Stimulated activated CD8-positive, alpha-beta memory T cell treated with anti-CD3 and anti-CD28 coated beads, Interleukin-2, amount 100 ng/mL, for 48 hours (primary cell): ENCODE measurements at places on chromosomes 2 and 18.

- DNase-seq = no peak
These were observed 155.0 kb downstream of the CERS6 start for GRCh38 chr2:168611091-168611490.

DNA sequence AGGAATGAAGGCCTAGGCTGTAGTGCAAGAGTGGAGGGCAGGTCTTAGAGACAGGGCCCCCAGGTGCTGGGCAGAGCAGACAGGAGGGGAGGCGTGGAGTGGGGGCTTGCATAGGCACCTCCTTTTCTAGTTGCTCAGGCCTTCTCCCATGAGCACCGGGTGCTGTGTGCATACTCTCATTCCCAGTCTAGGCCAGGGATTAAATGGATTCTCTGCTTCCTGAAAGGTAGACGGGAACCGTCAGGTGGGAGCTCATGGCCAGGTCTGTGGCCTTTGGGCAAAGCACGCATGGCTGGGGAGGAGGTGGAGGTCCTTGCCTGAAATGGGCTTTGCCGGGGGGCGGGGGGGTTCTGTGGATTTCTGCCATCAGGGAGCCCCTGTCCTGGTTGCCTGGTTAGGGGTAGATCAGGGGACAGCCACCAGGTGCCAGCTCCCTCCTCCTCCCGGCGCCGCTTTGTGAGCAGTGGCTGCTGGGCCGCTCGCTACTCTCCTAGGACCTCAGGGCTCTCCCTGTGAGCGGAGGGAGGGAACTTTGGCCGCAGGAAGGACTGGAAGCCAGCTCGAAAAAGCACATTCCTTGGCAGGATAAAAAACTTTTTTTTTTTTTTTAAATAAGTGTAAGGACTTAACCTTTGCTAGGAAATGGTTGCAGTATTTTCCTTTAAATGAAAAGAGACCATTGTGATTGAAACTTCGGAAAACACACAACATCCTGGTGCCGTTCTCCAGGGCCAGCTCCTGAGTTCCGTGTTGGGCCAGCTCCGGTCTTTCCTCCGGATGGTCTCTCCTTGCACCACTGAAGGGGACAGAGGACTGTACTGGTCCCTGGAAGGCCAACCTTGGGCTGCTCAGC lies 82.8 kb upstream of the HAAO start:
- no peak for DNase-seq

DNA sequence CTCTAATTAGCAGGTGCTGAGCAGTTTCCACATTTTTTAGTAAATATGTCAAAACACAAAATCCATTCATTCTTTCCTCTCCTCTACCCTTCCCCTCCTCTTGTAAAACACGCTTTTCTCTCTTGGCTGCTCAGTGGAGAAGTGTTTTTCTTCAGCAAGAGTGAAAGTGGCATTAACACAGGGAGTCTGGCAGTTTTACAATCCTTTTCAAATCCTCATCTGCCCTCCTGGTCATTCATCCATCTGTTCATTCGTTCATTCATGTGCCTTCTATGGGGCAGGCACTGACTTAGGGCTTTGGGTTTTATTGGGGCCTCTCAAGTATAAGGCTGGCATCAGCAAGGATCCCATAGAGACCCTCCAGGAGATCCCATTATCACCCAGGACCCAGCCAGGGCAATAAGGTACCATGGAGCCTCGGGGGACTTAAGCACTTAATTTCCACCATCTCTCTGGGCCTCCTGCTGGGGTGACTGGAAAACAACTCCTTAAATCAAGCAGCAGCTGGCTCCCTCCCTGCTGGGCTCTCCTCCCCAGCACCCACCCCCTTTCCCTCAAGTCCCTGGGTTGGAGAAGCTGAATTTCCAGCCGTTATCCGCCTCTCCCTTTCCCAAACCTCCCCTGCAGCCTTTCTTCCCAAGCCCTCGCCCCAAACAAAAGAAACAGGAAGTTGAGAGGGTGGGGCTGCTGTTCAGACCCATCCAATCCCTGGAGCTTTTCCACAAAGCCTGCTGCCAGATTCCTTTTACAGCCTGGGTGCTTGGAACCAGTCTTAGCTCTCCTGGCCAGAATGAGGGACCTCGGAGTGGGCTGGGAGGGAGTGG lies 32.6 kb downstream of the MARCHF4 start:
- DNase-seq = no peak

DNA sequence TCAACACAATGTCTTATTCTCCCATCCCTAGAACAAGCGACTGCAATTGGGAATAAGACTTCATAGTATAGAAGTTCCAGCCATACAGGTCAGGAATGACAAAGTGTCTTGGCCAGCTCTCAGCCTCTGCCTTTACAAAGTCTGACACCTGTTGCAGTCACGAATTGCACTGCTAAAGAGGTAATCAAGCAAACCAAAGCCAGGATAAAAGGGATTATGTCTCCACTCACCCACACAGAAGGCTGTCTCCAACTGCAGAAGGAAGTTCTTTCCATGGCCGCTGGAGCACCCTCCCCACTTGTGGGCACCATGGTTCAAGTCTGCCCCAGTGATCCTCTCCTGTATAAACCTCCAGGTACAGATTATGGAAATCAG lies 114.8 kb upstream of the PKDCC start:
- DNase-seq = no peak

DNA sequence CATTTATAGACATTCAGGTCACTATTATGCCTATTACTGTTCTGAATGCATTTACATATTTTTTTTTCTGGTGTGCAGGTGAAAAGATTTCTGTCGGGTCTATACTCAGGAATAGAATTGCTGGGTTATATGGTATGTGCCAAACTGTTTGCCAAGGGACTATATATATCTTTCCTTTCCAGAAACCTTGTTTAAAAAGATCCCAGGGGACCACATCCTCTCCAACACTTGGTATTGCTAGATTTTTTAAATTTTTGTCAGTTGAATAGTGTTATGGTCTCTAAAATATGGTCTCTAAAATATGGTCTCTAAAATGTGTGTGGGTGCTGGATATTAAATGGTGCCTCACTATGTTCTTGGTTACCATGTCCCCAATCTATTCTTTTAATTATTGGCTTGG lies 131.3 kb downstream of the INSIG2 start:
- no peak for DNase-seq

DNA sequence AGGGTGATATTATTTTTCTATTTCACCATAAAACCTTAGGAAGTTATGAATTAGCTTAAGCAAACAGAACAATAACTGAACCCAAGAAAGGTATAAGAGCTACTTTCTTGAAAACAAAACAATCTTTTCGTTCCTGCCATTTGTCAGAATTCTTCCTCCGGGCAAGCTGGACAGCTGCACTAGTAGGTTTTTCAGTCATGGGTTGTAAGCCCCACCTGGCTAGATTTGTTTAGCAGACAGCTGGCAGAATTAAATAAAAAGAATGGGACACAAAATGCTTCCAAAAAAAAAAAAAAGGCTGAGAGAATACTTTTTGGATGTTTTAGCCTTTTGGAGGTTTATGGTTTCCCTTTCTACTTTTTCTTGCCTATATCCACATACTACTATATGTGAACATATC lies 694.1 kb downstream of the ARHGAP15 start:
- DNase-seq = no peak

- DNase-seq = no peak
These were observed 31.9 kb downstream of the MYO7B start for GRCh38 chr2:127567351-127567854.

DNA sequence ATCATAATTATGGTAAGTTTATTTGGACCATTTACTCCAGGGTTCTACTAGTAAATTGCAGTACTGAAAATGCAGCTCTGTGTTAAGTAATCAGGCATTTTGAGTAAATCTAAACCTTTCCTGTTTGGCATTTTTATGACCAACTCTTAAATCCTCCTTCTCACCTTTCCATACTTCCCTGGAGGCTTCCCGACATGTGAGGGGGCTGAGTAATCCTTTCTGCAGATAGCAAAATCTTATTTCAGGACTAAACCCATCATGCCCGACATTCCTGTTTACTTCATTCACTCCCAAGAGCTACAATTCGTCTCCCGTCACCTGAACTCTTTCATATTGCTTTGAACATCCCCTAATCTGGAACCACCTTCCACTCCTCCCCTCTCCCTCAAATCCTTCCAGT lies 296.6 kb downstream of the IKZF2 start:
- no peak for DNase-seq

DNA sequence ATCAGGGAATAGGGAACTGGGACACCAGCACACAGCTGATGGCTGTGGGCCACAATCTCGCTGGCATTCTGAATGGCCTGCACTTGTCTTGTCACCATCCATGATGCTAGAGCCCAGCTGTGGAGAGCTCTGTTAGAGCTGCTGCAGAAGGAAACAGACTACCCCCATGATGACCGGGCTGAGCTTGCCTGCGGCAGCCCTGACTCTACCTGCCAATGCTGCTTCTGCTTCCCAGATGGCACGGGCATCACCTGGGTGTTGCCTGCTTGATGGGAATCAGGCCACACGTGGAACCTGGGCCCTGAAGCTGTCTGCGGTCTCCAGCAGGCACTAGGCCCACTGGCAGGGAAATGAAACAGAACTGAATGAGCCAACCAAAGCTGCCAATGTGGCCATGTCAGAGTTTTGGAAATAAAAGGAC lies 11.2 kb upstream of the DAW1 start:
- DNase-seq = no peak

GRCh38 chr2:8819194-8819593 lies 18.2 kb downstream of the KIDINS220 start:
- DNase-seq = no peak

- DNase-seq = no peak
These were observed 333.0 kb upstream of the SLC14A2 start for GRCh38 chr18:45282101-45282812.

DNA sequence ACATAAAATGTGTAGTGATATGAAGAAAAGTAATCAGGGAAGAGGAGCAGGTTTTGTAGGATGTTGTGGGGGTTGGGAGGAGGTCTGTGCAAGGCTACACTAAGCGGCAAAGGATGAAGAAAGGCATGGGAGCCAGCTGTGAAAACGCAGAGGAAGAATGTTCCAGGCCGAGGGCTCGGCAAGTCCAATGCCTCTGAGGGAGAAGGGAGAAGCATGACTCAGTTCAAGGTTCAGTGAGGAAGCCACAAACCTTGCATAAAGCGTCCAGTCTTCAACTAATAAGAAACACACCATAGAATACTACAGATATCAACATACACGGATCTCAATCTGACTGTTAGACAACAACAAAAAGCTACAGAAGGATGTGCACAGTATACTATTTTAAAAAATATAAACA lies 16.2 kb downstream of the EPB41L3 start:
- no peak for DNase-seq

GRCh38 chr2:216084547-216084946 lies 2.8 kb downstream of the TMEM169 start:
- no peak for DNase-seq

DNA sequence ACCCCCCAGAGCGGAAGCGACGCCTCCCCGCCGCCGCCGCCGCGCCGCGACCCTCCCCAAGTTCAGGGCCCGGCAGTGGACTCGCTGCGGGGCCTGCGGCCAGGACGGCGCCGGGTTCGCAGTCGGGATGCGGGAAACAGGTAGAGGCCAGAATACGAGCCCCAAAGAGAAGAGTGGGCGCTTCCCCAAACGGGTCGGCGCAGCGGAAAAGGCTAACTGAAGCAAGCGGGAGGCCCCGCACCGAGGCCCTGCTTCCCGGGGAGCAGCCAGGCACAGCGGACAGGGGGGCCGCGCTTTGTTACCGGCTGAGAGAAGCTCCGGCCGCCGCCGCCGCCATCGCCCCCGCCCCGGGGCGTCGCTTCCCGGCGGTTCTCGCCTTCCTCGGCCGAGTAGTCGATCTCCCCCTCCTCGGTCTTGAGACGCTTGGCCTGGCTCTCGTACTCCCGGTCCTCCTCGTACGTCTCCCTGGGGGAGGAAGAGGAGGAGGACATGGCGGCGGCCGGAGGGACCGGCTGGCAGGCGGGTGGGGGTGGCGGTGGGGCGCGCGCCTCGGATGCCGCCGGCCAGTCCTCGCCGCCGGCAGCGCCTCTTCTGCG lies 494 bp downstream of the HNRNPLL start:
- peak; percentile 13 for DNase-seq

DNA sequence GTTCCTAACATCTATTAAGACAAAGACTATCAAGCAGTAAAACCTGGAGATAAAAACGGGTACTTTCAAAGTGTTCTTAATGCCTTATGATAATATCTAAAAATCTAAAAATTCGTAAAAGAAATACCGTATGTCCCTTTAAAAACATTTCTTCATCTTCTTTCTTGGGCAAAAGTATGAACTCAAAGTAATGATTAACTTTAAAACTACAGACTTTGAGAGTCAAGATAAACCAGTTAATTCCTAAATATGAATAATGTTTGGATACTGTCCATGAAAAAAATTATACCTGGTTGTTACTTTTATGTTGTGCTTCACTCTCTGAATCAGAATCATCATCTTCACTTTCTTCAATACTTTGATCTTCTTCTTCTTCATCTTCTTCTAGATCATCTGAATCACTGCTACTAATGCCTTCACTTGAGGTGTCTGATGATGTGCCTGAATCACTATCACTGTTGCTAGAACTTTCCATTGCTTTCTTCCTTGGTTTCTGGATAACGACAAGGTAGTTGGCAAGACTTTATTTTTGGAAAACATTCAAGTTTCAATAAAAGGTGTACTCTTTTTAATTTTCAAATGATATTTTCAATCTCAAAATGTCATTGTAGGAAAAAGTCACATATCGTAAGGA lies 152.3 kb upstream of the WDSUB1 start:
- DNase-seq = no peak

DNA sequence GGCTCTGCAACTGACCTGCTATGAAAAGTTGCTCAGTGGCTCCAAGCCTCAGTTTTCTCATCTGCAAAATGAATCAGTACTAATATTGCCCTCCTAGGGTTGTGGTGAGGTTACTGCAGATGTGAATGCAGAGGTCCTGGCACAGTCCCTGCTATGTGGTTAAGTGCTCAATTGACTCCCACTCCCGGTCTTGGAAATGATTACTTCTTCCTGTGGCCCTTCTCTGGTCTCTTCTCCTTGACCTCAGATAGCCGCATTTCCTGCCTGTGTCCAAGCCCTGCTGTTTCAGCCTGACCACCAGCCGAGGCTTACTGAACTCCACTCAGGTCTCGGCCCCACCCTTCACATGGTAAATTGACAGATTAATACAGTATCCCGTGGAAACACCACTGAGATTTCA lies 26.3 kb downstream of the CNGA3 start:
- DNase-seq = no peak

- DNase-seq = no peak
These were observed 381.2 kb downstream of the TXNL1 start for GRCh38 chr18:56257205-56257604.

DNA sequence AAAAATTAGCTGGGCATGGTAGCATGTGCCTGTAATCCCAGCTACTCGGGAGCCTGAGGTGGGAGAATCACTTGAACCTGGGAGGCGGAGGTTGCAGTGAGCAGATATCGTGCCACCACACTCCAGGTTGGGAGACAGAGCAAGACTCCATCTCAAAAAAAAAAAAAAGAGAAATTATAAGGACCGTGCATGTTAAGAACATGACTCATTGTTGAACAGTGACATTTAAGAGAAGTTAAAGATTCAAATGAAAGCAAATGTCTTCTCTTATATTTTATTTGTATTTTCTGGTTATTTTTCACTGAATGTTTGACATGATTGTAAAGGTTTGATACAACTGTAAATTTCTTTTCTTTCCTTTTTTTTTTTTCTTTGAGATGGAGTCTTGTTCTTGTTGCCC lies 69.6 kb downstream of the APLF start:
- no peak for DNase-seq
